Progenitor cell of endocrine pancreas (in vitro differentiated cells): ENCODE measurements at places on chromosomes 13 and 19.

GRCh38 chr13:101455863-101456262 lies 3.4 kb downstream of the ITGBL1 start:
- no peak for DNase-seq

DNA sequence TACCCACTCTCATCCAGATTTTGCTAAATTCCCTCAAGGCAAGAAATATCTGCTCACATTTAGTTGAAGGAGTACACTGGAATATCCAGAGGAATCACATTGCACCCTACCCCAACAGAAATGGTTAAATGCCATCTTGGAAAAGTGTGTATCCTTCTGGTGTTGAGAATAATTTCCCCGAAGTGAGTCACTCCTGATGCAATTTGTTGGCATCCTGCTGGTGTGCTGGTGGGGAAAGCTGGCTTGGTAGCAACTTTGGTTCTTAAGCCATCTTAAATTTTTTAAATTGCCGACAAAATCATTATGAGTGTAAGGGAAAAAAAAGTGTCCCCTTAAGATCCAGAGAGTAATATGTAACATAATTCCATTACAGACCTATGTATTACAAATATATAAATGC lies 337.3 kb upstream of the DACH1 start:
- DNase-seq = no peak

DNA sequence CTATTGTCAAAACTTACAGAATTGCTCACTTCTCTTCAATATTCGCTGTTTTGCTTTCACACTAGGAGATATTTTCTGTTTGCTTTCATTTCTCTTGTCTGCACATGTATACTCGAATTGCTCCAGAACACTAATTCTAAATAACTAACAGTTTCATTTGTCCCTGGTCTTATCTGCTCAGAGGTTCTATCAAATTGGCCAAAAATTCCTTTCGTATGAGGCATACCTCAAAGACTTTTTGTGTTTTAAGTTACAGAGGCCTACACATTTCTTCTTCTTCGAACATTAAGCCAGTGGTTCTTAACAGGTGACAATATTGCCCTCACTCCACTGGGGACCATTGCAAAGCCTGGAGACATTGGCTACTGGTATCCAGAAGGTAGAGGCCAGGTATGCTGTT lies 1314.6 kb downstream of the EFNB2 start:
- DNase-seq = no peak

GRCh38 chr19:57675881-57676280 lies 5.9 kb upstream of the ZNF551 start:
- DNase-seq = no peak

GRCh38 chr19:33559996-33560395 lies 38.4 kb upstream of the PEPD start:
- DNase-seq = no peak

DNA sequence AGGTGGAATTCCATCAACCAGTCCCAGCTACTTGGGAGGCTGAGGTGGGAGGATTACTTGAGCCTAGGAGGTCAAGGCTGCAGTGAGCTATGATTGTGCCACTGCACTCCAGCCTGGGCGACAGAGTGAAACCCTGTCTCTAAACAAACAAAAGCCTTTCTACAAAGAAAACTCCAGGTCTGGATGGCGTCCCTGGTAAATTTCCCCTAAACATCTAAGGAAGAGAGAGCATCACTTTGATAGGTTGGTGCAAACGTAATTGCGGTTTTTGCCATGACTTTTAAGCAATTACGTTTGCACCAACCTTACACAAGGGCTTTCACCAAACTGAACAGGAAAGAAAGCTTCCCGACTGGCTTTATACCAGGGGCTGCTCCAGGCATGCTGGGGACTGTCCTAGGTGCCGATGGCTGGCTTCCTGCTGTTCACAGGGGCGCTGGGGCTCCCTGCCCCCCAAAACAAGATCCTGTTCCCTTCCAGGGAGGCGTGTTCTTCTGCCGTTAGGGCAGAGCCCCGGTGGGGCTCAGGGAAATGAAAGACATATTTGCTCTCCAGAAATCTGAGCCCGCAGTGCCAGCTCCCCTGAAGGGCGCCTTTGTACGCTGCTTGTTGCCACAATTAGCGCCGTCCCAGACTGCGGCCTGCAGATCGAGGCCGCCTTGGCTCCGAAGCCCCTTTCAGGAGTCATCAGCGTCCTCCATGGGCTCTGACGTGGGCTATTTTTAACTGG lies 38.7 kb upstream of the KLF2 start:
- no peak for DNase-seq

DNA sequence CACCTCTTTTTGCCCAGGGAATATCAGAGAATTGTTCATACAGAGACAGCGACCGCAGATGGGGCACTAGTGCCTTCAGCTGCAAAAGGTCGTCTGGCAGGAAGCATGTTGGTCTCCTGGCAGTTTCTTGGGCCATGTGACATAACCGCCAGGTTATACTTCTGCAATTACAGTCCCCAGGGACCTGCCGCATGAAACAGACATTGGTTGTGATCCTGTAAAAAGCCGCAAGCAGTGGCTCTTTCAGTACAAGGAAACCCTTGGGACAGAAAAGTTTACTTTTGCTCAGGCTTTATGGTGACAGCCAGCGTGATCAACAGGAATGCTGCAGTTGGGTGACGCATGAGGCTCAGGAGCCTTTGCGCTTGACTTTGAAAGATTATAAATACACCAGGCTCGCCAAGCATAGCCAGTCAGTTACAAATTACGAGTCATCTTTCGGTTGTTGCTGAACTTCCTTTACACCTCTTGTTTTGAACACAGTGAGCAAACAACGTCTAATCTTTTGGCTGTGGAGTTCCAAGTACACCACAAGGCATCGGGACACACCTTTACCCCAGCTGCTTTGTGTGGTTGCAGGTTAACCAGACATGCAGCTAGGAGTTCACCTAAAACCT lies 50.5 kb upstream of the UBE2L5 start:
- DNase-seq = no peak

GRCh38 chr13:110426735-110427134 lies 119.7 kb downstream of the COL4A2 start:
- no peak for DNase-seq

DNA sequence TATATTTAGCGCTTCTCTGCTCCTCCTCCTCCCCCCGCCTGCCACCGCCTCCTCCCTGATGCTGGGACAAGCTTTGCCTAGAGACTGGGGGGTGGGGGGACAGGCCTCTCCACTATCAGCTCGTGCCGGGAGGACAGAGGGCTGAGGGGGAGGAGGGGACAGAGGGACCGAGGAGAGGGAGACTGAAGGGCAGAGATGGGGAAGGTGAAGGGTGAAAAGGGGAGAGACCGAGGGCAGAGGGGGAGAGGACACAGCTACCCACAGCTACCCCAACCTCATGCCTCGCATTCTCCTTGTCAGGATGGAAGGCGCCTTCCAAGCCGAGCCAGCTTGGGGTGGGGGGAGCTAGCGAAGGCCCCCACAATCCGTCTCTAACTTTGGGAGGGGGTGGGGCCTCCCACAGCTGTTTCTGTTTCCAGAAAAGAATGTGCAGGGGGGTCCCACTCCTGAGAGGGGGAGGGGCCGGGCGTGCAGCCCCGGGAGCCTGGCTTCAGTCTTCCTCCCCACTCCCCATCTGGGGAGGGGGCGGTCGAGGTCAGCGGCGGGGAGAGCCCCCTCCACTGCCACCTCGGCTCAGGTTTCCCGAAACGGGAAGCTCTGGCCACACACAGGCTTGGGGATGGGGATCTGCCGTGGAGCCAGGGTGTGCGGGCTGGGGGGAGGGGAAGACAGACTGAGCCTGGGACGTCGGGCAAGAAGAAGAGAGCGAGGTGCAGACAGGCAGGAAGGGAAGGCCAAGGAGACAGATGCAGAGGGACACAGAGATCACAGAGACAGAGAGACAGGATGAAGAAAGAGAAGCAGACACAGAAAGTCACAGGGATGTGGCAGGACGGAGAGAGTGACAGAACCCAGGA lies 1.6 kb downstream of the DACT3 start:
- DNase-seq = no peak

GRCh38 chr13:48890391-48890790 lies 85.3 kb upstream of the FNDC3A start:
- DNase-seq = no peak

DNA sequence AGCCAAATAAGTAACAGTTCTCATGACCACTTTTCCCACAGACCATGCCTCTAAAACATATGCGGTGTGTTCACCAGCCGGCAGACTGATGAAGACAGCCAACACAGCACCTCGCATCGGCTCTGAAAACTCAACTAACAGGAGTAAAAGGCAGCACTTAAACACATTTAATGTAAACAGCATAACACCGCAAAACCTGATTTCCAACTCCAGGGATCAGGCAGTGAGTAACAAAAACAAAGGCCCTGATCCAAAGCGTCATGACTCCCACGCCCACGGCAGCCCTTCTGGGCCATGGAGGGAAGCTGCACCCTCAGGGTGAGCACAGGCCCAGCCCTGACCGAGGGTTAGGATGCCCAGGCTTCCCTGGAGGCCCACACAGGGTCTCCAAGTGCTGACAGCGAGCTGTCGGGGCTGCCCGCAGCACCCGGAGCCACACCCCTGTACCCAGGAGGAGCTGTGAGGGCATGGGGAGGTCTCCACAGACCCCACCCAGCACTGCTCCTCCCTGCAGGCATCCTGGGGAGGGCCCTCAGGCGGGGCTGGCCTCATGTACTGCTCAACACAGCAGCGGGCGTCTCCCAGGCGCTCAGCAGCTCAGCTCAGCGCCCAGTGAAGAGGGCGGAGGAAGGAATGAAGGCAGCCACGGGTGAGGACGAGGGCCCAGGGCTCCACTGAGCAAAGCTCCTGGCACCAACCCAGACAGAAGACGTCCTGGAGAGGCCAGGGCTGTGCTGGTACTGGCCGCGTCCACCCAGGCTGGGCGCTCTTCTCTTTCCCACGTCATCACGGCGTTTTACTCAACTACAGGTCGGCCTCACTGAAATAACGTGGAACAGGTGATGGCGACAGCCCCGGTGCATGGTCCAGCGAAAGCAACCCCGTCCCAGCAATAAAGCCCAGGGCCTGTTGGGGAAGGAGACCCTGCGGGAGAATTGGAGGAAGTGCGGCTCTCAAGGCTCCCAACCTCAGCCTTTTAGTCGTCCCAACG lies 53.7 kb downstream of the RASA3 start:
- no peak for DNase-seq

DNA sequence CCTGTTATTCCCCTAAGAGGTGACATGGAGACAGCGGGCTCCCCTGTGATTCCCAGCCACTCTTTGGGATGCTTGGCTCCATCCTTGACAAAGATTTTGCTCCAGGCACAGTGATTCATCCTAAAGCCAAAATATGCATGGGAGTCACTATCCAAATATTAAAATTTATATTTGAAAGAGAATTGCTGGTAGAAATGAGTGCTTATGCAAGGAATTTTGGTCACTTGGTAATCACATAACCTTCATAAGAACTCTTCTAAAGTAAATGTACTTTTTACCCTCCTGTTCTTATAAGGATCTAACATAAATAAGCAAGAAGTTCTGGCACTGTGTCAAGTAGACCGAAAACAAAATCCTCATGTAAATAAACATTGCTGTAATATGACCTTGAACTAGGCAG lies 385.8 kb downstream of the ITGBL1 start:
- no peak for DNase-seq

DNA sequence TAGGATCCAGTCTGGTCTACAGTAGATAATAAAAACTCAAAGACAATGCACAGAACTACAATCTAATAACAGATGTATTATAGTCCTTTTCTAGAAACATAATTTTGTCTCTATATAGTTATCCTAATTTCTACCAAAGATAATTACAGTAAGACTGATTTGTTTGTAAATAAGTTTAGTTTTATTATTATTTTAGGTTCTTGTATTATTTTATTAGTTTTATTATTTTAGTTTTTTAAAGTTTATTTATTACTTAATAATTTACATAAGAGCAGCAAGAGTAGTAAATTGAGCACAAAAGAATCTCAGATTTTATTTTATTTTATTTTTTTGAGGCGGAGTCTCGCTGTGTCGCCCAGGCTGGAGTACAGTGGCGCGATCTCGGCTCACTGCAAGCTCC lies 22.3 kb upstream of the ZNF227 start:
- no peak for DNase-seq

- no peak for DNase-seq
Measured at GRCh38 chr19:1252821-1253513, 4.6 kb downstream of the MIDN start.

GRCh38 chr19:42634409-42635232 lies 39.9 kb upstream of the CEACAM8 start:
- DNase-seq = no peak

DNA sequence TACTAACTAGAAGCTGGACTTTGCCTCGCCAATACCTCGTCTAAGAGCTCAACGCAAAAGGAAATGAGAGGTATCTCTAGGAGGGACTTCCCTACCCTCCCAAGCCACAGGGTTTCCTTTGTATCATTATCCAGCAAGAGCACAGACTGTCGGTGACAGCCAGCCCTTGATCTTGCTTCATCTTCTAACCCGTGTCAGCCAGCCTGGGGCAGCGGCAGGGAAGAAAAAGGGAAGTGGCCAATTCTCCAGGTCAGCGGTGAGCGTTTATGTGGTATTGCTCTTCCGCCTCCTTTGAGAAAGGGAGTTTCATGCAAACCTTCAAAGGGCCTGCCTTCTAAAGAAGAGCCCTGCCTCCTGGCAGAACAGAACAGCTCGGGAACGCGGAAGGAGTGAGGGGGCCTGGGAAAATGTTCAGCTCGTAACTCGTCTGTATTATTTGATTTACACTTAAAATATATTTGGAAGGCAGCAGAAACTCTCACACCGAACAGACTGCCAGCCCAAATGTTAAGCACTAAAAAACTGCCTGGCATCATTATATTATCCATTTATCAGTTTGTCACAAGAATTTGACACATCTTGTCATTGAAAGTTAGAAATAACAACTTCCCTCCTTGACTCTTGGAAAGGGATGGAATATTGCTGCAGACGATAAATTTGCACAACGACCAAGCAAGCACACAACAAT lies 41.8 kb downstream of the EFNB2 start:
- DNase-seq = no peak

- DNase-seq = no peak
Measured at GRCh38 chr19:56347163-56347778, 32.6 kb upstream of the ZSCAN5A start.

DNA sequence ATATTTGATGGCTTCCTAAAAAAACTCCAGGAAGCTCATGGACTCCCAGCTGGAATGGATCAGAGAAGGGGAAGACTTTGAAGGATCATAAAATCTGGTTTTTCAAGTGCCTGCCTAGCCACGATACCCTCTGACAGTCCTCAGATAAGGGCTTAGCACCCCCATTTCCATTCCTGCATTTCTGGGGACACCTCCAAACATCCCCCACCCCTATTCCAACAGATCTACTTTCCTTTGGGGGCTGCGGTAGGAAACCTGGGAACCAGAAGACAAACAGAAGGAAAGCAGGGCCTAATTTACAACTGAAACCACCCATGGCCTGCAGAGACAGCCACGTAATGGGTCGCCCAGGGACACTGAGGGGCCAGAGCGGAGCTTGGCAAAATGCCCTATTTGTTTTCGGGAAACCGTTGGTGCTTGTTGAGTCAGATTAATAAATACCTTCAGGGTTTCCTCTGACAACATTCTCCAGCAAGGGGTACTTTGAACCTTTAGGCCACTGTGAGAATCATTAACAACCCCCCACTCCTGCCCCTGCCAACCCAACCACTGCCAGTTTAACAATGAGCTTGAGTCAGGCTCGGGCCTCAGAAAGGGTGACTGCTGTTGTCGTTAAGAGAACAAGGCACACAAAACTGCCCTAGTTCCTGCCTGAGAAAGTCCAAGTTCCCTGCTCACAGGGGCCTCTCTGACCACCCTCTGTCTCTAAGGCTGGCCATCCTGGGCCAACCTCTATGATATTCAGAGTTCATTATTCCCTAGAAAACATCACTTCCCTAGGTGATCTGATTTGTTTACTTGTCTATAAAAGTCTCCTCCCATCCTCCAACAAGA lies 23.5 kb downstream of the RHPN2 start:
- DNase-seq = peak; percentile 25

- DNase-seq = no peak
Measured at GRCh38 chr13:111559612-111560403, 239.4 kb downstream of the TEX29 start.

GRCh38 chr13:110228936-110229904 lies 77.7 kb downstream of the COL4A1 start:
- DNase-seq = no peak
